ENCODE measurements at places on chromosomes 4 and X.

GRCh38 chrX:23478056-23478455, 143.4 kb downstream of the PTCHD1 start:
- no peak for DNase-seq

GRCh38 chr4:63788271-63788670, 621.0 kb downstream of the TECRL start:
- no peak for DNase-seq

GRCh38 chrX:43526878-43527277, 129.2 kb upstream of the MAOA start:
- DNase-seq = no peak

DNA sequence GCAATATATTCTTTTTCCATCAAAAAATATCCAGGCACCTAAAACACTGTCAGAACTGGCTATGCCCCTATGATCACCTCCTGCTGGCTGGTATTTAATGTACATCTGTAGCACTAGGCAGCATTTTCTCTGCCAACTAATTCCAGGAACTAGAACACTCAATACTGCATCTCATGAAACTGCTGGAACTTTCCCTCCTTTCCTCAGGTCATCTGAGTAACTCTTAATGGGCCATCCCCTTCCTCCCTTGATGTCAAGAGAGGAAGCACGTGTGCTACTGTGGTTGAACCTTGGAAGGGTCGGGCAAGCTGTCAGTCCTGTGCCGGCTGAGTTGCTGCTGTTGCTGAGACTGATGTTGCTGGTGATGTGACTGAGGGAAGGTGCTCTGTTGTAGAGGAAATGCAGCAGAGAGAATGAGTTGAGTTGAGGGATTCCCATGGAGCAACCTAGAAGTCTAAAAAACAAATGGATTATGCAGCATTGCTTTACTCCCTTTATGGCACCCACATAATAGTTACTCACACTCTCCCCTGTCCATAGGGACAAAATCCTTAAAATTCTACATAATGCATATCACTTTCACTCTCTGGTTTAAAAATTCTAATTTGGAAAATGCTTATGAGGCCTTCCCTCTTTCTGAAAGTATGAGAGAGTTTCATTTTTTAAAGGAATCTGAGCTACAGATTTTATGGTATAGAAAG, 39.5 kb downstream of the TMEM165 start:
- peak; percentile 15 for DNase-seq

DNA sequence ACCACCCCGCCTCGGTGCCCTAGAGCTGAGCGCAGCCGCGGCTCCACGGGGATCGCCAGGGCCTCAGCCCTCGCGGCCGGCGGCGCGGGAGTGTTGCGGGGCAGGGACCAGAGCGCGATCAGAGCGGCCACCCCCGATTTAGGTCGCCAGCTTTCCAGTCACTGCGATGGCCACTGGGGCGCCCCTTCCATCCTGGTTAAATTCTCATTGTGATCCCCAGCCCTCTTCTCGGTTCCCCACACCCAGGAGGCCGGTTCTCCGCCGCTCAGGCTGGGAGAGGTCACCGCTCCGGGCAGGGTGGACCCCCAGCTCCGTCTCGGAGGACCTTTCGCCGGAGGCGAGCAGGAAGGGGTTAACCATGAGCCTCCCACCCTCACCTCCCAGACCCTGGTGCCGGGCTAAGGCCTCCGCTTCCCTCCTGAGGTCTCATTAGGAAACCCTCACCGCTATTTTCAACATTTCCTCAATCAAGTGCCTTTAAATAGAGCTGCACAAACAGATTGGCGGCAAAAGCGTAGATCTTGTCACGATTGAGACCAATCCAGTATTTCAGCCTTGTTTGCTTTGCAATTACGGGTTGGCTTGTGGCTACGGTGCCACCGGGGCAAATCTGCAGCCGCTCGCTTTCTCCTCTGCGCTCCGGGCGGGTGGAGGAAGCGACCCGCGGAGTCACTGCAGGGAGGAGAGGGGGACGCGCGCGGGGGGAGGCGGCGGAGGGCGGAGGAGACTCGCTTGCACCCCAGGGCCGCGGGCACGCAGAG, 8.3 kb upstream of the HAND2 start:
- no peak for DNase-seq

GRCh38 chr4:94365304-94365703, 22.7 kb upstream of the HPGDS start:
- no peak for DNase-seq

DNA sequence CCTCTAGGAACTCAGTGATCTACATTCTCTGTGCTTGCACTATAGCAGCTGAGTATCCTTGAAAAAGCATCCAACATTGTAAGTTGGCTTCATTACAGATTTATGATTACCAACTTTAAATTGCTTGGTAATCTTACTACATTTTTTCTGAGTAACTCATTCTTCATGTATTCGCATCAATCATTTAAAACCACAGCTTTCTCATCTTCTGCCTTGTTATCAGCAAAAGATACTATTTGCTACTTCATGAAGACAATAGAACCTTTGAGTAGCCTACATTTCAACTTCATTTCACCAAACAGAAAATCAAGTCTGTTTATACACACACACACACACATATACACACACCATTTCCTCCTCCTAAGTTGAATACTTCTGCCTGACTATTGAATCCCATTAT, 6.2 kb upstream of the DCAF8L2 start:
- DNase-seq = no peak

DNA sequence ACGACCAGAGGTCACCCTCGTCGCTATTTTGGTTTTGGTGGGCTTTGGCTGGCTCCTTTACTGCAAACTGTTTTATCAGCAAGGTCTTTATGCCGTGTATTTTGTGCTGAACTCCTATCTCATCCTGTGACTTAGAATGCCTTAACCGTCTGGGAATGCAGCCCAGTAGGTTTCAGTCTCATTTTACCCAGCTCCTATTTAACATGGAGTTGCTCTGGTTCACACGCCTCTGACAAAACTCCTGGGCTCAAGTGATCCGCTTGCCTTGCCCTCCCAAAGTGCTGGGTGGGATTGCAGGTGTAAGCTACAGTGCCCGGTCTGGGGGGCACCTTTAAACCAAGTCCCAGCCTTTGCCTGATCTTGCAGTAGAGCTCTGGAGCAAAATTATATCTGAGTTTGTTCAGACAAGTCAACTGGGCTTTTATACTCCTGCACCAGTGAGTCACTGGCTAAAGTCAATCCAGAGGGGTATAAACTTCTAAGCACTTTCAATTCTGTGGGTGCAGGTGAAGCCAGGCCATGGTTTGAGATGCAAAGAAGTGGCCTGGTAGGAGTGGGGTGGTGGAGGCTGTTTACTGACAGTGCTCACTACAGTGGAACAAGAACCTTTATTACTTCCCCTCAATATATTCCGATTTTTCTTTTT, 50.2 kb downstream of the MGST2 start:
- DNase-seq = no peak

- DNase-seq = no peak
Measured at GRCh38 chr4:83262682-83263081, 21.9 kb downstream of the COQ2 start.

GRCh38 chr4:17010426-17011087, 112.1 kb upstream of the LDB2 start:
- no peak for DNase-seq

DNA sequence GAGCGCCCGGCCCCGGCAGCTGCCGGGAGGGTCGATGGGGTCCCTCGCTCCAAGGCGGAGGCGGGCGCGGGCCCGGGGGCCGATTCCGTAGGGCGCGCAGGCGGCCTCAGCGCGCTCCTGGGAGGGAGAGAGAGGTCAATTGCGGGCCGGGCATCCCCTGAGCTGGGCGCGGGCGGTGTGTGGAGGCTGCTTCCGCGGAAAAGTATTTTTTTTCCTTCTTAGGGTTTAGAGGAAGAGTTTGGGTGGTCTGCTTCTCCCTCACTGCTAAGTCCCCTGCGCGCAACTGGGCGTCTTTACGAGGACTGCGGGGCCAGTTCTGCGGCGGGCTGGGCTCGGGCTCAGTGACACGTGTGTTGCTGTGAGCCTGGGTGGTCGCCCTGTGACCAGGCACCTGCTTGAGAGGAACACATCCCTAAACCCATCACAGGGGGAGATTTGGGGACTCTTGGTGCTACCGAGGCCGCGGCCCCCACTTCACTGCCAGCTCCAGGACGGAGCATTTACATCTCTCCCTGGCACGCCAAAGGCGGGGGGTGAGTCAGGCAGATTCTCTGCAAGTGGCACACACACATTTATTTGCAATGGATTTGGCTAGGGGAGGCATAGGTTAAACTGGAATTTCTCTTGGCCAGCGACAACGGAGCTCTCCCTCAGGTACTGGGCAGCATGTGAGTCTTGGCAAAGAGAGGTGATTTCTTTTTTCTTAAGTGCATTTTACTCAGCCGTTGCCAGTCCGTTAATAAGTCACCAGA, 151.2 kb upstream of the SLC4A4 start:
- DNase-seq = peak; percentile 68

DNA sequence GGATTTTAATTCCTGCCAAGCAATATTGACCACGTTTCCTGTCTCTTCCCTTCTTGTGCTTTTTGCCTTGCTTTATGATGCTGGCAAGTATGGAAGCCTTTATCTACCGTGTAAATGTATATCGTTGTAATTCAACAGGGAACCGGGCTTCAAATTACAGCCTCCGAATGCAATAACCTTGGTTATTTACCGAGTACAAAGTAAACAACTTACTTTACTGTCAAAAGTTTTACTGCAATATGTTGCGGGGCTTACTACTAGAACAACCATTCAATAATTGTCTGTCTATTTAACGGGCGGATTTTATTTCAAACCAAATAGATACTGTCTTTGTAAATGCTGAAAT, 73.1 kb downstream of the PALLD start:
- no peak for DNase-seq

All from AG08396 (cell line).